Prostate gland (tissue), 2 donors: ENCODE measurements at places on chromosomes 11 and 22. TPM values are rescaled to one million over a fixed set of nuclear protein-coding genes. Genes with fewer than 3 reads are reported as not detected.
A peak's percentile ranks its signal among the peaks of the same experiment; 100 is the strongest.

DNA sequence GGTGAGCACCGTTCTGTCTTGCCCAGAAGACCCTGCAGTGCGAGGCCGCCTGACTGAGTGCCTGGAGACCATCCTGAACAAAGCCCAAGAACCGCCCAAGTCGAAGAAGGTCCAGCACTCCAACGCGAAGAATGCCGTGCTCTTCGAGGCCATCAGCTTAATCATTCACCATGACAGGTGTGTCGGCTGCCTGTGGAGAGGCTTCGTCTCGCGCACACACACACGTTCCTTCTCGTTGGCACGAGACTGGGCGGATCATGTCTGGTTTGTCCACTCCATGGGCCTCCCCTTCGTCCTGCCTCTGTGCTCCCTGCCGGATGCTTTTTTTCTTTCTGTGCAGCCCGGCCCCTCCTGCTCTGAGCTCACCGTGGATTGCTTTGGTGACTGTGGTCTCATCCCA is 51.1 kb downstream of the MUC6 start:
- peaks cover 7% of the 10 kb centered on the region for H3K4me1 ChIP-seq
- DNase-seq = no peak
- no peak overlapping the region for H3K27ac ChIP-seq
- H3K36me3 ChIP-seq = no peaks in the 10 kb centered on the region
- no peaks in the 10 kb centered on the region for H3K27me3 ChIP-seq
- no peak overlapping the region for H3K4me3 ChIP-seq

DNA sequence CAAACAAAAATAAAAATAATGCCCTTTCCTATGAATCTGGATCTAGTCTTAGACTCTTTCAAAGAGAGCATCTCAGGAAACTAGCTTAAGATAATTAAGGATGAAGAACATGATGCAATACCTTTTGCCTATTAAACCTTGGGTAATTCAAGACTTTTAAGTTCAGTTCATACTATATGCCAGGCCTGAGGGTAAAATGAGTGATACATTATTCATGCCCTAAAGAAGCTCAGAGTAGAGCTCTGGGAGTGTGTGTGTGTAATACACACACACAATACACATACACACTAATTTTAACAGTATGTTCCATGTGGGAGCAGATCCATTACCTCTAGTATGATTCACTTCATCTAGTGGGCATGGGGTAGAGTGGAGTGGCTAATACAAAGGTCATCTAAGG is 651.4 kb upstream of the CHORDC1 start:
- no peaks in the 10 kb centered on the region for H3K36me3 ChIP-seq
- no peak overlapping the region for H3K27ac ChIP-seq
- DNase-seq = no peak

GRCh38 chr11:72373163-72373562 is 61.2 kb downstream of the CLPB start:
- no peak for DNase-seq
- H3K27me3 ChIP-seq = no peaks in the 10 kb centered on the region
- no peak overlapping the region for H3K27ac ChIP-seq
- no peaks in the 10 kb centered on the region for H3K4me1 ChIP-seq
- H3K4me3 ChIP-seq = no peak overlapping the region

GRCh38 chr11:58121096-58121495 is 4.2 kb downstream of the OR9I1 start:
- H3K27ac ChIP-seq = no peak overlapping the region
- H3K36me3 ChIP-seq = no peaks in the 10 kb centered on the region
- no peaks in the 10 kb centered on the region for H3K27me3 ChIP-seq
- H3K4me3 ChIP-seq = no peak overlapping the region
- no peak for DNase-seq

- no peak for DNase-seq
- no peaks in the 10 kb centered on the region for H3K4me1 ChIP-seq
- no peak overlapping the region for H3K27ac ChIP-seq
- no peaks in the 10 kb centered on the region for H3K36me3 ChIP-seq
- H3K4me3 ChIP-seq = no peak overlapping the region
These were observed 563.0 kb downstream of the MIAT start for GRCh38 chr22:27220339-27220738.

GRCh38 chr11:126948563-126948962 is 52.0 kb downstream of the KIRREL3 start:
- no peak overlapping the region for H3K27ac ChIP-seq
- no peak overlapping the region for H3K4me3 ChIP-seq
- no peaks in the 10 kb centered on the region for H3K27me3 ChIP-seq
- no peaks in the 10 kb centered on the region for H3K36me3 ChIP-seq
- H3K4me1 ChIP-seq = no peaks in the 10 kb centered on the region

DNA sequence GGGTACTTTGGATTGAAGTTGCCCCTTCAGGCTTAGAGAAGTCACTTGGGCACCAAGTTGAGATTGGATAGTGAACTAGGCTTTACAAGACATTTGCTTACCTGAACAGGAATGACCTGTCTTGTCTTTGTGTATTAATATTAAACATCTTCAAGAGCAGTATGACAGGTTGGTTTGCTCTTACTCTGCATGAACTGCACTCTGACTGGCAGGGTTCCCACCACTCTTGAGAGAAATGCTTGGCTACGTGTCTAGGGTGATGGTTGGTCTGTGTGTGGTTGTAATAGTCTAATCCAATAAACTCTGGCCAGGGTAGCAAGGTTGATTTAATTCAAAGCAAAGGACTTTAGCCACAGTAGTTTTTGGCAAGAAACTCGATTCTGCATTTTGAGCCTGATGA is 20.1 kb upstream of the SPTBN2 start:
- H3K4me3 ChIP-seq = no peak overlapping the region
- peak; percentile 94 for DNase-seq
- H3K27ac ChIP-seq = peak overlapping the region; percentile 38
- H3K36me3 ChIP-seq = no peaks in the 10 kb centered on the region

GRCh38 chr11:63901660-63902059 is 15.3 kb downstream of the RCOR2 start:
- H3K27me3 ChIP-seq = no peaks in the 10 kb centered on the region
- DNase-seq = no peak

GRCh38 chr11:106216281-106216680 is 138.8 kb downstream of the AASDHPPT start:
- no peak for DNase-seq
- H3K4me1 ChIP-seq = no peaks in the 10 kb centered on the region
- no peaks in the 10 kb centered on the region for H3K27me3 ChIP-seq
- no peak overlapping the region for H3K27ac ChIP-seq
- H3K4me3 ChIP-seq = no peak overlapping the region

DNA sequence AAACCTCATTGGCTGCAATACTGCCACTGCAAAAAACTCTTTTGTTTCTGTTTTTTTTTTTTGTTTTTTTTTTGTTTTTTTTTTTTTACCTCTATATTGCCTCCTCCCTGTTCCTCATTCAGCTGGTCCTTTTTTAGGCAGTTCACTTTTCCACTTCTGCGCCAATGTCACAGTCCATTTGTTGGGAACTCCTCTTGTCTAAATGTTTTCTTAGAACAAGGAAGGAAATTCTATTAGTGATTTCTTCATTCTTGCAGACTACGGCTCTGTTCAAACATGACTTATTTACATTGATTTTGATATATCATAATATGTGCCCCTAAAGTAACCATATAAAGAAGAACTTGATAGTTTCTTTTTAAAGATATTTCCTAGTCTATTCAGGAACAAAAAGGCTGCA is 2.9 kb downstream of the FAM118B start:
- peak; percentile 20 for DNase-seq
- peaks cover 3% of the 10 kb centered on the region for H3K4me1 ChIP-seq
- H3K4me3 ChIP-seq = no peak overlapping the region
- no peaks in the 10 kb centered on the region for H3K27me3 ChIP-seq

DNA sequence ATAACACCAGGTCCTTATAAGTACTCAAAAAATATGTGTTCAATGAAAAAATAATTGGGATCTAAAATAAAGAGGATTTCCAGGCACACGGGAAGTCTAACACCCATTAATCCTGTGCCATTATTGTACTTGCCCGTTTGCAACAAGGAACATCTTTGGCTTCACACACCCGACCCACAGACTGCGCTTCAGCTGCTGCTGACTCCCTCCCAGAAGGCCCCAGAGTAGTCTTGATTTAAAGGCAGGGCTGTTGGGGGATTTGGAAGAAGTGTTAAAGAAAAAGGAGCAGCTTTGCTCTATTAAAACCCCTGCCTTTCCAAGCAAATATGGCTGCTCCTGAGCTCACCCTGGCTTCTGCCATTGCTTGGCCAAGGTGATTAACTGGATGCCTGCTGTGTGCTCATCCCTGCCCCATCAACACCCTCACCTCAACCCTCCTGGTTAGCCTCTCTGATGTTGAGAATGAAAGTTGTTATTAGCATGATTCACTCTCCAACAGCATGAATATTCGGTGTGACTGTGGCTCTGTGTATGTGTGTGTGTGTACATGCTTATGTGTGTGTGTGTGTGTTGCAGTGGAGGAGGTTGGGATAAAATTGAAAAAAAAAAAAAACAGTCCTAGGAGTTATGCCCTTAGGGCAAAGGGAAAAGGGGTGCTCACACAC is 76.1 kb downstream of the KIRREL3 start:
- no peak overlapping the region for H3K4me3 ChIP-seq
- no peaks in the 10 kb centered on the region for H3K4me1 ChIP-seq
- H3K36me3 ChIP-seq = no peaks in the 10 kb centered on the region
- H3K27me3 ChIP-seq = no peaks in the 10 kb centered on the region
- no peak overlapping the region for H3K27ac ChIP-seq
- no peak for DNase-seq

DNA sequence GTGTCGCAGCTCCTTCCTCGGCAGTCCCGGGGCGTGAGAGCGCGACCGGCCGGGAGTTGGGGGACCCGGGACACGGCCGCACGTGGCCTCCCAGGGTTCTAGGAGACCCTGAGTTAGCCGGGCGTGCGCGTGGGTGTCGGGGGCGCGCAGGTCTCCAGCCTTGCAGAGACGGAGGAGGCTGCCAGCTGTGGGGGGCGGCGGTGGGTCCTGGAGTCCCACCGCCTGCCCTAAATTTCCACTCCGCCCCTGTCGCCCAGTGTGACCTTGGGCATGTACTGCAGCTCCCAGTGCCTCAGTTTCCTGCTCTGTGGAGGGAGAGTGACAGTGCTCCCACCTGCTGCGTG is 18.8 kb downstream of the RRP7A start:
- peak overlapping the region; percentile 47 for H3K4me3 ChIP-seq
- H3K36me3 ChIP-seq = no peaks in the 10 kb centered on the region
- H3K27me3 ChIP-seq = no peaks in the 10 kb centered on the region
- DNase-seq = no peak
- peak overlapping the region; percentile 78 for H3K27ac ChIP-seq

DNA sequence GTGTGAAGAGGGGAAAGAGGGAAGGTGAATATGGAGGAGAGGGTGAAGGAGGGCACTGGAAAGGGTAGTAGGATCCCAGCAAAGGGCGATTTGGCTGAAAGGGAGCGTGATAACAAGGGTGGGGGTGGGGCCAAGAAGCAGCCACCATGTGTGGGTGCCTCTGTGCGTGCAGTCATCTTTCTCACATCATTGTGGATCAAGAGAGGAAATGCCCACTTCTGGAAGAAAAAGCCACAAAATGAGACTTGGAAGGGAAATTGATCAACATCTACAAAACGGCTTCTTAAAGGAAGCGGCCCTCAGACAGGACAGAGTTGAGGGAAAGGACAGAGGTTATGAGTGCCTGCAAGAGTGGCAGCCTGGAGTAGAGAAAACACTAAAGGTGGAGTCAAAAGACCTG is 1.2 kb upstream of the CXCR5 start:
- H3K27ac ChIP-seq = no peak overlapping the region
- no peak overlapping the region for H3K4me3 ChIP-seq
- H3K27me3 ChIP-seq = no peaks in the 10 kb centered on the region
- no peaks in the 10 kb centered on the region for H3K4me1 ChIP-seq

DNA sequence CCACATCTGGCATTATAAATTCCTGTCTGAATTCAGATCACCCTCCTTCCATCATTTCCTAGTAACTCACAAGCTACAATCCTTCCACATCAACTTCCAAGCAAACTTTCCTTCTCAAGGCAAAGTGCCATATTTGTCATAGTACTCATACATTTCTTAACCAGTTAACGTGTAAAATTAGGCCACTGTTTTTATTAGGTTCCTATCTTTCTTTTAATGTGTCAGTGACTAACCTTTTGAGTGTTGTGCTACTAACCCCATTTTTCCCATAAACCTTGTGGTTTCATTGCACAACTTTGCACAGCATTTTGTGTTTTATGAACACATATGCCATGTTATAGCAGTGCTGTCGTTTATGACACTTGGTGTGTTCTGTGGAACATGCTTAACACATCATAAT is 90.1 kb downstream of the KIF18A start:
- no peaks in the 10 kb centered on the region for H3K4me1 ChIP-seq
- no peaks in the 10 kb centered on the region for H3K36me3 ChIP-seq
- H3K27me3 ChIP-seq = no peaks in the 10 kb centered on the region
- H3K4me3 ChIP-seq = no peak overlapping the region
- no peak overlapping the region for H3K27ac ChIP-seq

DNA sequence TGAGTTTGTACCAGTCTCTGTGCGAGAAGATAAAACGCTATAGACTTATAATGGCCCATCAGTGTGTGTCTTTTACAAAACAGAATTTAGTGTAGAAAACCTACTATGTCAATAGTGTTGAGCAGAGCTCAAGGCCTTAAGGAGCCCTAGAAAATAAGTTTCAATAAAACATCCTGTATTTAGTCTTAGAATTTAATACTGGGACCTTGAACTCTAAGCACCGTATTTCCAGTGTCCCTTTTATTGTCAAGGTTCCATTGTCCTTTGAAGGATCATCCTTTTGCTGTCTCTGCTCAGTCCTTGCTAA is 16.6 kb downstream of the CDC45 start:
- H3K27me3 ChIP-seq = no peaks in the 10 kb centered on the region
- no peak overlapping the region for H3K27ac ChIP-seq
- no peaks in the 10 kb centered on the region for H3K36me3 ChIP-seq
- H3K4me1 ChIP-seq = no peaks in the 10 kb centered on the region
- no peak for DNase-seq
- H3K4me3 ChIP-seq = no peak overlapping the region

GRCh38 chr11:5881756-5882155 is 1.3 kb downstream of the OR52E4 start:
- no peaks in the 10 kb centered on the region for H3K4me1 ChIP-seq
- H3K36me3 ChIP-seq = no peaks in the 10 kb centered on the region
- H3K27ac ChIP-seq = no peak overlapping the region
- H3K4me3 ChIP-seq = no peak overlapping the region
- no peak for DNase-seq
- H3K27me3 ChIP-seq = no peaks in the 10 kb centered on the region

DNA sequence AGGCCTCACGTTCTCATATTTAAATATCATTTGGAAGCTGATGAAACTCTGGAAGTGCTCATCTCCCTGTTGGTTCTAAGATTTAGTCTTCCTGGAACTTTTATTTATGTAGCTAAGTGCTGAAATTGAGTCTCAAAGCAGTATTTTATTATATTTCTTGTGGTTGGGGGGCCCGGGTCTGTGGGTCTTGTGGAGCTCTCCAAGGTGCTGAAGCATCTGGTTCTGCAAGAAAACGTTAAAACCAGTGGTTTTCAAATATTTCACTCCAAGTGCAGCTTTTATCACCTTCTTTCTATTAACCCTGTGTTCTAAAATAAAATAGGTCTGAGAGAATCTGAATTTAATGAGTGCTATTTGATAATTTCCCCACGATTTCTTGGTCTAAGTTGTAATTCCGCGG is 1404.8 kb downstream of the TBC1D22A start:
- H3K4me3 ChIP-seq = no peak overlapping the region
- H3K4me1 ChIP-seq = no peaks in the 10 kb centered on the region
- no peak for DNase-seq
- no peaks in the 10 kb centered on the region for H3K27me3 ChIP-seq
- no peak overlapping the region for H3K27ac ChIP-seq

The FADS2 gene
- total RNA-seq = 67.5 TPM

The FBLN1 gene
- total RNA-seq = 125 TPM

The FGF3 gene
- total RNA-seq = not detected
